Stimulated activated CD8-positive, alpha-beta memory T cell treated with anti-CD3 and anti-CD28 coated beads, Interleukin-4, amount 100 ng/mL, for 1 hour (primary cell): ENCODE measurements at places on chromosomes 12 and 14.

- no peak for DNase-seq
Observed at GRCh38 chr14:61603736-61604135, 91.6 kb upstream of the HIF1A start.

GRCh38 chr14:23054000-23054811, 3.1 kb downstream of the CDH24 start:
- DNase-seq, result no peak

DNA sequence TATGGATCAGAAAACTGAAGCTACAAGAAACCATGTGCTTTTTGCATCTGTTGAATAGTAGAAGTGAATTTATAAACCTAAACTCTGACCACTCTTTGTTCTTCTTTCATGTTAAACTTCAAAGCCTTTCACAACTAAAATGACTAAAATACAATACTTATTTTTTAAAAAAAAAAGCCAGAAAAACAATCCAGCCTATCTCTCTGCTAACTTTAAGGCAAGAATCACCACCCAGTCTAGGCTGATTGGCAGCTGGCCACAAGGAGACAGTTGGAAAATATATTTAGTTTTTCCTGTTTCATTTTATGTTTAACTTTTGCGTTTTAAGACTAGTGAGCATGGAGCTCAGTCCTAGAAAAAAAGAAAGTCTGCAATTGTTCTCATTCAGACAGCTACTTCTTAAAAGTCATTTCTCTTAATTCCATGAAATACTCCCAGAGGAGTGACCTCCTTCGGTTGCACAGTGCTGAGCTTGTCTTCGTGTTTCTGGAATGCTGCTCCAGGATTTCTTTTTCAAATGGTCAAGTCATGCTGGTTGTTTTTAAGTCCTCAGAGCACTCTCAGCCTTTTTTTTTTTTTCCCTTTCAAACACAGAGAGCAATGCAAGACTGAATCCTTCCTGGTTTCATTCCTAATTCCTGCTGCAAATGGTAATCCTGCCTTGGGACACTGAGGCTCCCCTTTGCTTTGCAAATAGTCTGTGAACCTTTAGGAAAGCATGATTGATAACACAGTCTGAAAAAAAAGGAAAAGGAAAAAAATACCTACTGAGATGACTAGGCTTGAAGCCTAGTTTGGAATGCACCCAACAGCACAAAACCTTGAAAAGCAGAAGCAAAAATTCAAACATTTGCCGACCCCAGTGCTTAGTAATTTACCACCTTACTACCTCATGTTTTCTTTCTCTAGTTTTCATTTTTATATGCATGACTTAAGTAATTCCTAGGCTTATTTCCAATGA, 233.3 kb upstream of the DAAM1 start:
- DNase-seq, result no peak

DNA sequence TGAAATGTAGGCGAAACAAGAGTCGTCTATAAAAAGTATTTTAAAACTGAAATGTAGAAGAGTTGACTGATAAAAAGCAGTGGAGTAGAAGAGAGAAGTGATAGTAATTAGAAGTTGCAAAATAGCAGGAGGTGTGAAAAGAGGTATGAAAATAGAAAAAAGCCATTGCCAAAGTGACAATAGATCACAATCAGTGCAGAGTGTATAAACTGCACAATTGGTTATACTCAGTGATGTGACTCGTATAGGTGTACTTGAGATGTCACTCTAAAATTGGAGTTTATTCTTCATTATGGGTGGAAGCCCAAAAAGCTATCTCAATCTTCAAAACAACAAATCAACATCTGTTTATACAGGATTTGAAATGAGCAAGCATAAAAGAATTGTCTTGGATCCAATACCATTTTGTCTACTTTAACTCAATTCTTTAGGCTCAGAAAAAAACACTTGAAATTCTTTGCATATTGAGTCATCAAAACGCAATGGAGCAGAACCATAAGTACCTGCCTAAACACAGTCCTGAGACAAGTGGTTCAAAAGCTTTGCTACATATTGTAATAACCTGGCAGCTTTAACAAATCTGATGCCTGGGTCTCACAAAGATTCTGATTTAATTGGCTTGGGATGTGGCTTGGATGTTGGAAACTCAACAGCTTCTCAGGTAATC, 8.8 kb downstream of the IKBIP start:
- no peak for DNase-seq

DNA sequence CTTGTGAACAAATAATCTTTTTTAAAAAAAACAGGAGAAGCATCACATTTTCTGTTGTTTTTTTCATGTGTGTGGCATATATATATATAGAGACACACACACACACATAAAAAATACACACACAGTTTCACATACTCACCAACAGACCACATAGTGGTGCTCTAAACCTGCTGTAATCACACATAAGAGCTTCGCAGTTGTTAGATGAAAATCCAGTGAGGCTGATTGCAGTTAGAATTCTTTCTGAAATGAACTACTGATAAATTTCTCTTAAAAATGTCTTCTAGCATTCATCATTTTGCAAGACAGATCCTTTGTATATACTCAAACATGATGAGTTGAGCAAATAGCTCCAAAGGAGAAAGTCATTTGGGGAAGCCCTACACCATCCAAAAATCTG, 434.3 kb upstream of the STXBP6 start:
- no peak for DNase-seq
